Osteoblast (primary cell): ENCODE measurements at places on chromosomes 2 and 18. TPM values are rescaled to one million over a fixed set of nuclear protein-coding genes. Genes with fewer than 3 reads are reported as not detected.
A peak's percentile ranks its signal among the peaks of the same experiment; 100 is the strongest.

DNA sequence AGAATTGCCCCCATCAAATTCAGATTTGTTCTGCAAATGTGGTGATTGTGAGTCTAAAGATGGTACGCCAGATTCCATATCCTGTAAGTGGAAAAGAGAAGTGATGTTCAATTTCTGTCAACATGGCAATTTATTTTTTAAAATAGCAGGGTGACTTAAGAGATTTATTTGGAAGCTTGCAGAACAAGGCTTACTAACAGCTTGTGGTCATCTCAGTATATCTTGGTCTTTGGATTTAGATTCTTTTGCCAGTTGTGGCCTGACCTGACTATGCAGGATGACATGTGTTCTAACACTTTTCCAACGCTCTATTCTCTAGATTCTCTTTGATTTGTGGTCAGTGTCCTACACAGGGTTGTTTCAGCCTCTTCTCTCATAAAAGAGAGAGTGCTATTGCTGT is 74.4 kb downstream of the MAP3K20 start:
- no peak for DNase-seq

GRCh38 chr2:55309446-55309845 is 40.4 kb upstream of the MTIF2 start:
- no peak for DNase-seq

DNA sequence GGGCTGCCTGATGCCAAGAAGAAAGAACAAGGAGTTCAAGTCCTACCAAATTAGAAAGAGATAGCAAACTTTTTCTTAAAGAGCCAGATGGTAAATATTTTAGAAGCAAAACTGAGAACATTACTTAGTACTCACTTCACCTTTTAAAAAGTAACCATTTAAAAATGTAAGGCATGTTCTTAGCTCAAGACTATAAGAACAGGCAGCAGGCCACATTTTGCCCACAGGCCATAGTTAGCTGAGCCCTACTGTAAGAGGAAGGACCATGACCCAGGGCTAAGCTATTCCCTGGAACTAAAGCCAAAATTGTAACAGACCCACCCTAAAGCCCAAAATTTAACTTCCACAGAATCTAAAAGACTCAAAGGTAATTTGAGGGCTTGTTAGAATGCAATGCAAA is 31.3 kb downstream of the USP40 start:
- no peak for DNase-seq

DNA sequence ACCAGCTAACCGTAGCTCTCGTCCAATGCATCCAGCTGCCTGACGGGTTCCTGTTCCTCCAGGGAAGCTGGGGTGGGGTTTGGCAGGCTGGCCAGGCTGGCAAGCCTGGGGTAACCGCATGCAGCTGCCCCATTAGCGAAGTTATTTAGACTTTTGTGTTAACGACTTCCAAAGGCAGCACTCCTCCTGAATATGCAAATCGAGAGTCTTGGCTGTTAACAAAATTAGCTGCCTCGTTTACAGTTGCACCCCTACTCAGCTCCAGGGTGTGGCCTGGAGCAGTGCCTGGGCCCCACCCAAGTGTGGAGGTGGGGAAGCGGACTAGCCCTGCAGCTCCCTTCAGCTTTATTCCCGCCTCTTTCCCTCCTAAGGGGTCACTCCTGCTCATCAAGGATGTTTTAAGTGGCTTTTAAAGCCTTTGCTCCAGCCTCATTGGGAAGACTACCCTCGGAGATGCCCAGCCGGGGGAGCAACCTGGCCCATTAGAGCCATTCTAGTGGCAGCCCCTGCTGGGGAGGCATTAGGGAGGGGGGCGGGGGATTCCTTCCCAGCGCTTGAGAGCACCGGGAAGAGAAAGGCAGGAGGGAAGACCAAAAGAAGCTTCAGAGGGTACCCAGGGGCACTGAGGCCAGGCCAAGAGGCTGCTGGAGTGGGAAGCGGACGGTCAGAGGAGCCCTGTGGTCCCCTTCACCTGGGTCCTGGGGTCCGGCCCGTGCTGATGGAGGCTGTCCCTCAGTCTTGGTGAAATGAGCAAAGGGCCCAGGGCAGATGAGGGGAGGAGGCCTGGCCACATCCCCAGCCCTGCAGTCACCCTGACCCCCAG is 204.1 kb downstream of the CELF4 start:
- DNase-seq, result no peak

- no peak for DNase-seq
These were observed 9.5 kb downstream of the CAPN10 start for GRCh38 chr2:240596080-240596460.

DNA sequence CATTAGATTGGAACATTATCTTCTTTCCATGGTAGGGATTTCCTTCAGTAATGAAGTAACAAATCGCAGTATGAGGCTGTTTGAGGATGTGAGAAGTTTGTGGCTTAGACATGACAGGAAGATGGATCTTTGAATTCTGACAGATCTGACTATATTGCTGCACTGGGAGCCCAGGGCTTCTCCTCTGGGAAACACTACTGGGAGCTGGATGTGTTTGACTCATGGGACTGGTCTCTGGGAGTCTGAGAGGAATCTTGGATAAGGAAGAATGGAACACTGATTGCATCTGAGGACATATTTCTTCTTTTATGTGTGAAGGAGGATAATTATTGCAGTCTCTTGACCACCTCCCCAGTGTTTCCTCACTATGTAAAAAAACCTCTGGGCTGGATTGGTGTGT is 77.2 kb upstream of the ST6GAL2 start:
- no peak for DNase-seq

DNA sequence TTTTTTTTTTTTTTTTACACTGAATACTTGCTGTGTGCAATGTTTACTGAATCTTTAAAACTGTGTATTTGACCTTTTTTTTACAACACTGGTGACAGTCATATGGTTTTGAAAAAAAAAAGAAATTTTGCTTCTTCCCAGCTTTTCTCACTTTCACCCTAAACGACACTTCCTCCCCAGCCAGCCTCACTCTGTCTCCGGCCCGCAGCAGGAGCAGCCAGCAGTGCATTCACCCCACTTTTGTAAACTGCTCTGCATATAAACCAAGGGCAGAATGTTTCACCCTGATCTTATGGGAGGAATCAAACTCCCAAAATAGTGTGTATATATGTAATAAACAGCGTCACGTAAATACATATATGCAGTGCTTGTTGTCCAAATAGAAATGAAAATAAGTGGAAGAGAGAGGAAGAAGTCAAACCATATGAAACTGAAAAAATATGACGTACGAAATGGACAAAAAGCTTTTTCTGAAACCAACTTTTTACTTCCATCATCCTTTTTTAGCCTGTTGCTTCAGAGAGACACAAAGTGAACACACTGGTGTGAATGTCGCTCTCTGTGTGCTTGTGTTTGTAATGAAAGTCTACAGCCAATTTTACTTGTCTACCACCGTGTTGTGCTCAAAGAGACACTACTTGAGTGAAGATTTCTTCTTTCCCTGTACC is 54.2 kb downstream of the ZCCHC2 start:
- no peak for DNase-seq

GRCh38 chr2:219182331-219183150 is 4.5 kb downstream of the RETREG2 start:
- DNase-seq, result no peak

DNA sequence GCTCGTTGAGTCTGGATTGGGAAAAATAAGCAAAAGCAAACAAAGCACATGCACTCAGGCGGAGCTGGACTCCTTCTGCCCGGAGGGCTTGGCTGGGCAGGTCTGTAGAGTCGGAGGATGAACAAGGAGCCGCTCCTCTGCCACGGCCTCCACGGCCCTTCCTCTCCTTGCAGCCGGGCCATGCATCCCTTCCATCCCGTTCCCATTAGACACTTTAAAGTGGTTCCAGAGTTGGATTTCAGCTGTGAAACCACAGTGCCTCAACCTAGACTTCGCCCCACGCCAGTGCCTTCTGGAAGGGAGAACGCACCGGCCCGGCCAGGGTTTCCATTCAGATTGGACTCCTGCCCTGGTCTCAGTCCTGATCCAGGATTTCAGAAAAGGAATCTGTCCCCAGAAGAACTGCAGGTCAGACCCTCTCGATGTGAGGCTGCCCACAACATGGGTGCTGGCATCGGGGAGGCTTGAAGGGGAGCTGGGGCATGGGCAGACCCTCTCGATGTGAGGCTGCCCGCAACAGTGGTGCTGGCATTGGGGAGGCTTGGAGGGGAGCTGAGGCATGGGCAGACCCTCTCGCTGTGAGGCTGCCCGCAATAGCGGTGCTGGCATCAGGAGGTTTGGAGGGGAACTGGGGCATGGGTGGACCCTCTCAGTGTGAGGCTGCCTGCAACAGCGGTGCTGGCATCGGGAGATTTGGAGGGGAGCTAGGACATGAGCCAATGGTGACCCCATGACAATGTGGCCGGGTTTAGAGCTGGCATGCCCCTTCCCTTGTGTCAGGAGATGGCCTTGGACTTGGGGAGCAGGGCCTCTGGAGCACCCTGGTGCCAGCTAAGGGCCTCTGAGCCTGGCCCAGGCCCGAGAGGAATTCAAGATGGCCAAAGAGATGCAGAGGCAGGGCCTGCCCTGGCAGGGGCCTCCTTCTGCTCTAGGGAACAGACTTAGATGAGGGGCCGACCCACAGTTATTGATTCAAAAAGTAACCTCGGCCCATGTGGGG is 304.5 kb downstream of the NDUFA10 start:
- DNase-seq, result peak; percentile 80

GRCh38 chr2:51778806-51779205 is 746.9 kb upstream of the NRXN1 start:
- DNase-seq, result no peak

DNA sequence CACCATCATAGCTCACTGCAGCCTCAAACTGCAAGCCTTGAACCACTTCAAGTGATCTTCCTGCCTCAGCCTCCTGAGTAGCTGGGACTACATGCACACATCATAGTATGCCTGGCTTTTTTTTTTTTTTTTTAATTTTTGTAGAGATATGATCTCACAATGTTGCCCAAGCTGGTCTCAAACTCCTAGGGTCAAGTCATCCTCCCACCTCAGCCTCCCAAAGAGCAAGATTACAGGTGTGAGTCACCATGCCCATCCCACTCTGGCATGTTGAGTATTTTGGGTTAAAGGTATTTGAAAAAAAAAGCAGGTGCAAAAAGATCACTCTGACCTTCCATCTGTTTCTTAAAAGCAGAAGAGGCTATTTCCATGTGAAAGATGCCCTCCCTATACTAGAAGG is 86.4 kb upstream of the FZD7 start:
- DNase-seq, result no peak

DNA sequence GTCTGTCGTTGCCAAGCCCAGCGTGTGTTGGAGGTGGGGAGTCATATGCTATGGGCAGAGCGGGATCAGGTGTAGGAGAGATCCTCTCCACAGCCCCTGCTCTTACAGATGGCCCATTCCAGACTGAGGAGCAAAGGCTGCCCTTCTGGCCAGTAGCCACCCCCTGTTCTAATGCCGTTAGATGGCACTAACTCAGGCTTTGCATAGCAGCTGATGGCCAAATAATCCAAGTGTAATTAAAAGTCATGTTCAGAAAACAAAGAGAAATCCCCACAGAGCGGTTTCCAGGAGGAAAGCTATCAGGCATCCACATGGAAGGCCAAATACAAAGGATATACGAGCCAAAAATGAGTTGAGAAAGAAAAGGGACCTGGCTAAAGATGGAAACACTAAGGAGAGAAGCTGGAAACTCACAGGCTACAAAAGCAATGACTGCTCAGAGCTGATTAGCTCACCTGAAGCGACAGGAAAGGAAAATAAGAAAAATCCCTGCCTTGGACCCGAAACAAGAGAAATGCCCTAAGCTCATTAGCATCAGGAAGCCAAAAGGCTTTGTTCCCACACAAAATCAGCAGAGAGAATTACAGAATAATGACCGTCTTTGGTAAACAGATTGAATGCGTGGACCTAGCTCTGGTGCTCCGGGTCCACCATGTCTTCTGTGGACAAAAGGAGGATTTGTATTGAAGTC is 1002.4 kb upstream of the KLHL29 start:
- no peak for DNase-seq

DNA sequence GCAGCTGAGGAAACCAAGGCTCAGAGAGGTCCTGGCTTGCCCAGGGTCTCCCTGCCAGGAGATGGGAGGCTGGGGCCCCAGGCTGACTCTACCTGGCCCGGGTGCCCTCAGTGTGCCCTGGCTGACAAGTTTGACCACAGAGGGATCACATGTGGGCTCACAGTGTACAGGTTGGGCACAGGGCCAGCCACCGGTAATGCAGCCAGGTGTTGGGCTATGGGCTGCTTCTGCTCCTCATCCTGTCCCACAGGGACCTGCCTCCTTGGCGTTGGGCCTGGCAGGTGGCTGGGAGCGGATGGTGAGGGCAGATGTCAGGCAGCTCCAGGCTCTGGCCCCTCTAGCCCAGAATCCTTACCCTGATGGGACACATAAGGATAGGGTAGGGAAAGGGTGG is 250.5 kb downstream of the LOXHD1 start:
- DNase-seq, result no peak

DNA sequence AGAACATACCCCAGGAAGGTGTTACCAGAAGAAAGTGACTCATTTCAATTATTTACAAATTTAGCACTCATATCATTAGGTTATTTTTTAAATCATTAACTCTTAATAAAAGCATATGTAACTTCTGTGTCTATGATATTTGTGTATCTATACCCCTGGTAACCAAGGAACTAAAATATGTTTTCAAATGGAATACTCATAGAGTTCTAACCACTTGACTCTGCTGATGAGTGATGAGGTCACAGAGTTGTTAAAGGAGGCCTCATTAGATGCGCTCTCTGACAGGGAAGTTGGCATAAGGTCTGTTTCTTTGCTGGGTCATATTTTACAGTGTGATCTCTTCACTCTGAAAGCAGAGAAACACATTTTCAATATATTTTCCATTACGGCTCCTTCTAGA is 73.4 kb downstream of the CCDC150 start:
- DNase-seq, result no peak

DNA sequence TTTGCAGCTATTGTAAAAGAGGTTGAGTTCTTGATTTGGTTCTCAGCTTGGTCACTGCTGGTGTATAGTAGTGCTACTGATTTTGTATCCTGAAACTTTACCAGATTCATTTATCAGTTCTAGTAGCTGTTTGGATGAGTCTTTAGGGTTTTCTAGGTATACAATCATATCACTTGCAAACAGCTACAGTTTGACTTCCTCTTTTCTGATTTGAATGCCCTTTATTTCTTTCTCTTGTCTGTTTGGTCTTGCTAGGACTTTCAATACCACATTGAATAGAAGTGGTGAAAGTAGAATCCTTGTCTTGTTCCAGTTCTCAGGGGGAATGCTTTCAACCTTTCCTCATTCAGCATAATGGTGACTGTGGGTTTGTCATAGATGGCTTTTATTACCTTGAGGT is 210.5 kb upstream of the DPP10 start:
- DNase-seq, result no peak

WNT6 gene
- not detected in 2 replicates for total RNA-seq

CTAGE1 gene
- under 0.01 TPM in 1 of 2 replicates, not detected in the other for total RNA-seq

MC2R gene
- total RNA-seq, result not detected in 2 replicates

IKZF2 gene
- 10.3 and 11.9 TPM in 2 replicates for total RNA-seq
